ENCODE measurements at places on chromosomes 5 and 9. TPM values are rescaled to one million over a fixed set of nuclear protein-coding genes. Genes with fewer than 3 reads are reported as not detected.

GRCh38 chr9:125494653-125494915, 212.4 kb downstream of the MAPKAP1 start:
- no peak for ATAC-seq

DNA sequence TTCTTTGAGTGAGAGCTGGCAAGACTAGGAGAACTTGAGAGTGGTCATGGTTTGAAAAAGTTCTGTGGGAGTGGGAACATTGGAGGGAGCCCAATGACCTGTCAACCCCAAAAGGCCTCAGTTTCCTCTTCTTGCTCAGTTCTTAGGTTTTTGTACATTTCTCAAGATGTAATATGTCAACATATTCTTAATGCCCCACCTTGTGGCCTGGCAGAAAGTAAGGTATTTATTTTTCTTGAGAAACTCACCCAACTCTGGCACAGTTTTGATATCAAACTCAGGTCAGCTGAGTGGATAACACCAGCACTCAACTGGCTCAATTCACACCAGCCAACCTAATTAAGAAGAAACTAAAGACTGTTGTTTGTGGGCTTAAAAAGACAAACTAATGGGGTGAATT, 123.0 kb upstream of the SLC27A6 start:
- ATAC-seq: no peak

DNA sequence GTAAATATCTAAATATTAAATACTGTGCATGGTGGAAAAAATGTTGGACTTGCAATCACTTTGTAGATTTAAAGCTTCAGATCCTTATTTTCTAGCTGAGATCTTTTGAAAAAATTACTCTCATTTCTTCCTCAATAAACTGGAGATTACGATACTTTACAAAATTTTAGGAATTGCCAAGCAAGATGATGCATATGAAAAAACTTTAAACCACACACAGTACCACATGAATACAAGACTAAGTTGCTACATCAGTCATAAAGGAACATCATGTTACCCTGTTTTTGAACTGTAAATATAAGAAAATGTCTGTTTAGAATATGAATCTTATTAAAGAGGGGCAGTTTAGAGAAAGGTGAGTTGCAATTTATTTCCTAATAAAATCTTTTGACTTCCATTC, 703.6 kb upstream of the NUDT12 start:
- ATAC-seq: no peak

- ATAC-seq: no peak
These were observed 189.7 kb upstream of the TLE4 start for GRCh38 chr9:79382044-79382443.

- no peak for ATAC-seq
These were observed 53.6 kb downstream of the RXRA start for GRCh38 chr9:134379831-134380365.

- no peak for ATAC-seq
These were observed 1.7 kb downstream of the DMRT3 start for GRCh38 chr9:977838-978830.

The PCDHGA8 gene
- not detected for total RNA-seq

GRCh38 chr5:33276628-33276950, 164.2 kb upstream of the TARS1 start:
- no peak for ATAC-seq

- ATAC-seq: no peak
These were observed 16.6 kb upstream of the DCAF12 start for GRCh38 chr9:34143116-34143515.

DNA sequence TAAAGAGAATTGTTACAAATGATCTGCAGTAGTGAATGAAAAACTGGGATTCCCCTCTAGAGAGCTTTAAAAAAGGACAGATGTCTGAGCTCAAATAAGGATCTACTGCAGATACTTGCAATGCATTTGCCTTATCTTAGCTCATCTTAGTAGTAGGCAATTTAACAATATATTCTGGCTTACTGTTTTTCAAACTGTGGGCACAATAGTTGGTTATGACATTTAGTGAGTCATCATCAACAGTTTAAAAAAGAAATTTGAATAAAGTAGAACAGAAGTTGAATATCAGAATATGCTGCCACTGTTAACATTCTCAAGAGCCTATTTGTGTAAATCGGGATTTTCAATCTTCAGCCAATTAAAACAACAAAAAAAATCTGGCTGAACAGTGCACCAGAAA, 6.7 kb upstream of the CAST start:
- peak; percentile 34 for ATAC-seq

The TRIP13 gene
- 45.0 TPM for total RNA-seq

The SLC4A9 gene
- 0.26 TPM for total RNA-seq

GRCh38 chr5:170809551-170809950, 26.0 kb downstream of the GABRP start:
- no peak for ATAC-seq

DNA sequence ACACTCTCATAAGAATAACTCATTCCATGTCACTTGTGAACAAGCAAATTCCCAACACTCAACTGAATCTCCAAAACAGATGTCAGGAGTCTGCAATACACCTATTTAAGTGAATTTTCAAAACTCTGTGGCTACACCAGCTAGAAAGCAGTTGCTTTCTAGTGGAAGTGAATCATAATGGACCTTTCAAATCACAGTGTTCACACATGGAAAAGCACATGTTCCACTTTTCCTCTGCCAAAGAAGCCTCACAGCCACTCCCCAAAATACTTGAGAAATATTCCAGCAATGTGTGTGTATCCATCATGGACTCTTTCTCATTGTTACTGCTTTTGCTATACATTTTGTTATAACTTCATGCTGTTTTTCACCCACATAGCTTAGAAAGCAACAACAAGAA, 17.4 kb downstream of the MARCHF3 start:
- no peak for ATAC-seq

GRCh38 chr5:1054018-1054798, 45.6 kb downstream of the NKD2 start:
- no peak for ATAC-seq

DNA sequence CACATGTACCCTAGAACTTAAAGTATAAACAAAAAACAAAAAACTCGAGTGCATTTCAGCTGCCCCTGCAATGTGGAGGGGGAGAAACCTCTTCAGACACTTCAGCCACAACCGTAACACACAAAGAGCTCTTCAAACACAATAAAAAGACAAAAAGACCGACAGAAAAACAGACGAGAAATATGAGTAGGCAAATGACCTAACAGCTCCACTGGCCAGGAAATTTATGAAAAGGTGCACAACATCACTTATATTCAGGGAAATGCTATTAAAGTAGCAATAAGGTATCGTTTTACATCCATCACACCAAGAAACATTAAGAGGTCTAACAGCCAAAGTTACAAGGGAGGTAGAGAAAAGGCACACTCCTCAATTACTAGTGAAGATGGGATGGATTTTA, 6.2 kb downstream of the ZBED3 start:
- no peak for ATAC-seq
